ENCODE measurements at places on chromosomes 5 and 9.

DNA sequence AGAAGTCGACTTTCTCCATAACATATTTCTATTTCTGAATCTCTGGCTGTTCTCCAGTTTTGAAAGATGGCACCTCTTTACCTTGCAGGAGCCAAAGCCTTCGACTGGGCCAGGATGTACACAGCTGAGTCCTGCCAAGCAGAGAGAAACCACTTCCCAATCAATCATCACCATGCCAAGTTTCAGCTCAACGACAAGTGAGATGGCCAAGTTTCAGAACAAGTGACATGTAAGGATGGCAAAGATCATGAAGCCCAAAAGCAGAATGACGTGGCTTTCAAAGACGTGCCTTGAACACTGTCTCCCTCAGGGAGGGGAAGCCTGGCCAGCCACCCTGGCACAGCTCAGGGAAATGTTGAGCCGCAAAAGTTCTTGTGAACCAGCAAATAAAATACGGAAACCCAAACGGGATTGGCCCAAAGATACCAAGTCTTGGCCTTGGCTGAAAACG lies 17.7 kb downstream of the STK10 start:
- DNase-seq, result no peak

DNA sequence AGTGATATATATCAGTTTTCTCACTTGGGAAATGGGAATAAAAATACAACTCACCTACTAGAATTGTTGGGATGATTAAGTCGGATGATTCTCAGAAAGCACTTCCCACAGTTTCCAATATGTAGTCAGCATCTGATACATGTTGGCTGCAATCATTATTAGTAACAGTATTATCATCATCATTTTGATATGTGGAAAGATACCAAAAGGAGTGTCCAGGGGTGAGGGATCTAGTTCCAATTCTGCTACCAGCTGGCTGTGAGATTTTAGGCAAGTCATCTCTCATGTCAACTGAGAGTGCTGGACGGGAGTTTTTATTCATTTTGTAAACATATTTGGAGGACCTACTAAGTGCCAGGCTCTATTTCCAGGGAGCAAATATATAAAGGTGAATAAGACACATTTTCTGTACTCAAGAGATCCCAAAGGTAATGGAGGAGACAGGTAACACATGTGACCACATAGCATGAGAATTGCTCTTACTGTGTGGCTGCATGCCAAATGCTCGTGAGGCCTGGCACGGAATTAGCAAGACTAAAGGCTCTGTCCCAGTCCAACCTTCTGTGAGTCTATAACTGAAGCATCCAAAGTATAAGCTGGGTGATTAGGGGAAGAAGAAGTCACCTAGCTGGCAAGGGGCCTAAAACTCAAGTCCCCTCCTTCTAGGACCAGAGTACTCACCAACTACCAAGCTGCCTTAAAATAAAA lies 83.0 kb downstream of the GRIA1 start:
- DNase-seq, result no peak

DNA sequence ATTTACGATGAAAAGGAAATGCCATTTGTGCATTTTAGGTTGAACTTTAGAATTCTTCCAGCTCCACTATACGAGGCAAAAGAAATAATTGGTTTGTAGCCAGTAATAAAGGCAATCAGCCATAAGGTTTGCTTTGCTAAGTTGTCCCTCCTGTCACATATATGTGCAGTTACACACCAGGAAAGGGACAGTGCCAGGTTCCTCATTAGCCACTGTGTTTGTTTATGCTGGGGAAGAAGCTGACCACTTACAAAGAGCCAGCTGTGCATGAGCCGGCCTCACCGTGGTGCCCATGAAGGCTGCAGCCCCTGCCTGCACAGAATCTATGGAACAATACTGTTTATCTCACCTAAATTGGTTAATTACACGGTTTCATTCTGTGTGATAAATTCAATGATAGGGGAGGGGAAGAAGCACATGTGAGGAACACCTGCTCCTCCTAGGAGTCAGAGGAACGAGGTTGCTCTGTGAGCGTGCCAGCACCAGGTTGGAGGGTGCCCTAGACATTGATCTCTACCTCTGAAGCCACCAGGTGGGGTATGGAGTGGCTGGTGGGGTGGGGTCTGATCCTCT lies 173.8 kb upstream of the DAP start:
- DNase-seq, result no peak

DNA sequence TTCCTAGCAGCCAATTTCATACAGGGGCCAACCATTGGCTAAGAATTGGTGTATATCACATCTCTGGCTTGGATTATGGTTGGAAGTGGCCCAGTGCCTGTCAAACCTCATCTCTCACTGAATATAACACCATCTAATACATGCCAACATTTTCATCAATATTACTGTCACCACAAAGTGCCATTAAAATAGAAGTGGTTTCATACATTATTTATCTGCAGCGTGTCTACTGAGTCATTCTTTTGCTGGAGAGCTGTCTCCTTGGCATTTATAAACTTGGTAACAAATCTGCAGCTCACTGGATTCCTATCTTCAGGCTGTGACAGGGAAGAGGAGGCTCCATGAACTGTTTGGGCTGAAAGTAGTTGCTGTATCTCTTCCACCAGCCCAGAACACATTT lies 70.9 kb downstream of the PTTG1 start:
- no peak for DNase-seq

DNA sequence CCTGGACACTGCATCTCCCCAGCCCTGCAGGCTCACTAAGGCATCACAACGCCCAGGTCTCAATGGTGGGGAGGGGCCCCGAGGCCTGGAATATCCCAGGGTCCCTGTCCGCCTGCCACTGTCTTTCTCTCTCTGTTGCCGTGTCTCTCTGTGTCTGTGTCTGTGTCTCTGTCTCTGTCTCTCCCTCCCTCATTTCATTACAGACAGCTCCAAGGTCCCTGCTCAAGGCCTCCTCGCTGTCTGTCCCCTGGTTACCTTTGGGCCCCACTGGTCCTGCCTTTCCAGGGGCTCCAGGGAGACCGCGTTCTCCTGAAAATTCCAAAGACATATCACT lies 3.2 kb downstream of the FCN1 start:
- no peak for DNase-seq

DNA sequence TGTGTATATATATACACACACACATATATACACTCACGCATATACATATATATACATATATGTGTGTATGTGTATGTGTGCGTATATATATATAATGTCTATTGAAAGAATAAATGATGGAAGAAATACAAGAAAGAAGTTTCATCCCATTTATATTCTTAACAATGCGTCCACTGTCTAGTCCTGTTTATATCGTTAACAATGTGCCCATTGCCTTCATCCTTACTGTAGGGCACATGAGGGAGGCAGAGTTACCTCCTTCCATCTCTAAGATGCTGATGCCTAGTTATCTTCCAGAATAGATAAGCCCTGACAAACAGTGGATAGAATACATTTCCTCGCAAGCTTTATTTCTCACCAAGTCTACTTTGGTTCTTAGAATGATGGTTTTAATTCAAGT lies 389.8 kb upstream of the SEMA6A start:
- DNase-seq, result no peak

GRCh38 chr5:179779826-179780225 lies 14.0 kb upstream of the LTC4S start:
- no peak for DNase-seq

DNA sequence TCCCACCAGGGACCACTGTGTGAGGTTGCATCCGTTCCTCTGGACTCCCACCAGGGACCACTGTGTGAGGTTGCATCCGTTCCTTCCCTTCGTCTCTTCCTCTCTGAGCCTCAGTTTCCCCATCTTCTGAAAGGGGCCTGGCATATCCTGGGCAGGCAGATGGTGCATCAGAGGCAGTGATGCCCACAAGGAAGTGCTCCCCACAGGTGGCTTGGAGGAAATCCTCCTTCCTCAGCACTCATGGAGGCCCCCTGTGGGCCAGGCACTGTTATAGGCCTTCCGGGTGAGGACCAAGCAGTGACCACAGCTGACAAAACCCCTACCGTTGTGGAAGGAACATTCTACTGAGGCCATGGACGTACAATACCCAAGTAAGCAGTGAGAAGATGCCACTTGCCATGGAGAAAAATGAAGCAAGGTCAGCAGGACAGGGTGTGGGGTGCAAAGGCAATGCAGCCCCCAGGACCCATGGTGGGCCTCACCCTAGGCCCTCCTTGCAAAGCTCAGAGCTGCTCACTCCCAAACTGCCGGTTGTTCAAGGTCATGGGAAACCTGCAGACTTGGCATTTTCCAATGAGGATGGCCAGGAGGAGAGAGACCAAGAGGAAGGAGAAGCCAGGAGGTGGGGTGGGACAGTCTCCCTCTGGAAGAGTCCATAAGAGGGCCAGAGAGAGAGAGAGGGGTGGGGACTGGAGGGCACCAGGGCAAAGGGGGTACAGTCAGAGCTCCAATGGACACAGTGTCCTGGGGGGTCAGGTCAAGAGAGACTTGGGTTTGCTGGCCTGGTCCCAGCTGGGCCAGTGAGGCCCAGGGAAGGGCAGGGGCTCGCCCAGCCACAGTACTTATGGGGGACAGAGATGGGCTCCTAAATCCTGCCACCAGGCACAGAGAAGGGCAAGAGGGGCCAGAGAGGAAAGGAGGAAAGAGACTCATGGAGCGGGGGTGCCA lies 51.1 kb downstream of the C9orf50 start:
- DNase-seq, result no peak

DNA sequence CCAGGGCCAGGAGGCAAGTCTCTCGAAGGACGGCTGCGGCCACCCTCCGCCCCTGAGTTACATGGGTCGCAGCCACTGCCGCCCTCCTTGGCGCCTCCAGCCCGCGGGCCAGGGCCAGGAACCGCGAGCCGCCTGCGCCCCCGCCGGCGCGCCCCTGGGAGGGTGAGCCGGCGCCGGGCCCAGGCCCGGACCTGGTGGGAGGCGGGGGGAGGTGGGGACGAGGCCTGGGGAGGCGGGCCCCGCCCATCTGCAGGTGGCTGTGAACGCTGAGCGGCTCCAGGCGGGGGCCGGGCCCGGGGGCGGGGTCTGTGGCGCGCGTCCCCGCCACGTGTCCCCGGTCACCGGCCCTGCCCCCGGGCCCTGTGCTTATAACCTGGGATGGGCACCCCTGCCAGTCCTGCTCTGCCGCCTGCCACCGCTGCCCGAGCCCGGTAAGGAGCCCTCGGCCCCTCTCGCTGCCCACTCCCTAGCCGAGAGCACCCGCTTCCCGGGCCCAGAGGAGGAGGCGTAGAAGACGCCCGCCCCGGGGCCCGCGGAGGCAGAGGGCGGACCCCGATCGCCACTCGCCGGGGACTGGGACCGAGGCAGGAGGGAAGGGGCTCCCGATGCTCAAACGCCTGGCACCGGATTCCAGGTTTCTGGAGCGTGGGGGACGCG lies at the start of gene ASS1:
TSS of gene ASS1 (plus strand) at position 397 of the 657 bp plus-strand sequence. CDS start 7,268 bp downstream, outside the sequence.
- DNase-seq, result peak; percentile 80

DNA sequence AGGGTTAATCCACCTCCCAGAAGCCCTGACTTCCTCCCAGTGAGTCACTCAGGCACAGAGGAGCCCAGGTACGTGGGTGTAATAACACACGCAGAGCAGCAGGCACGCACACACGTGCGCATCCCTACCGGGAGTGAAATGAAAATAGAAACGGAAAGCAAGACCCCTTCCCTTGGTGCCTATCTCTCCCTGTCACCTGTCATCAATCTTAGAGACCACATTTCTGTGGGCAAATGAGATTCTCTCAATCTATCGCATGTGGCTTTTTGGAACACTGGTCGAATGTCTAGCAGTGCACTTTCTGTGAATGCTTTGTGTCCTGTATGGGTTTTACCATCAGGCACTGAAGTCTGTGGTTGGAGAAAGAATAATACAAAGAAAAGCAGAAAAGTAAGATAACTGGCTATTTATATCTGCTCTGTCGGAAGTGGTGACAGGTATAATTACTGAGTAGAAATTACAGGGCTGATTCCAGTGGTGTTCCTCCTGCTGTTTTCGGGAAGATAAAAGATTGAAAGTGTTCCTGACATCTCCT lies 137.7 kb upstream of the GRIA1 start:
- peak; percentile 89 for DNase-seq

- no peak for DNase-seq
These were observed 15.2 kb upstream of the PHYKPL start for GRCh38 chr5:178247481-178248456.

DNA sequence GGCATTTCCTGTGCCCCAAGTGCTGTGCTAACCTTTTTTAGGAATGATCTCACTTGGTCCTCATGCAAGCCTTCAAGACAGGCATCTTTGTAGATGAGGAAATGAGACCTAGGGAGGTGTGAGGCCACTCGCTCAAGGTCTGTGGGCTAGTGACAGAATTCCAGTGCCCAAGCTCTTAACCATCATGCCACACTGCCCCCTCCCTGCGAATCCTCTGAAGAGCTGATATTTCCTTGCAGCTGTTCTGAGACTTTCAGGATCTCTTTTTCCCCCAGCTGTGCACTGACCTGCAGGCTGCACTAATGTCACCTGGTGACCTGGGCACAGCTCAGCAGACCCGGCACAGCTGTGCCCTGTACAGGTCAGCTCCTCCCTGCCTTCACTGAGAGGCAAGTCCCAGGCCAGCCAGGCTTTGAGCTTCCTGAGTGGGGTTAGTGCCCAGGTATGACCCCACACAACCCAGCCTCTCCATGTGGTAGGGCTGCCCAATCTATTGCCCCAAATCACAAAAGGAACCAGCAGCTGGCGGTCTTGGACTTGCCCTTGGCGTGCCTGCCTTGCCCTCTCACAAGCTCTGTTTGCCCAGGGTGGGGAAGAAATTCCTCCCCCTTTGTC lies 32.7 kb downstream of the MORN5 start:
- no peak for DNase-seq

GRCh38 chr5:133727636-133728035 lies 115.3 kb upstream of the FSTL4 start:
- no peak for DNase-seq

- DNase-seq, result no peak
These were observed 82.9 kb downstream of the CDO1 start for GRCh38 chr5:115733607-115734006.

GRCh38 chr5:108786806-108787483 lies 39.2 kb downstream of the FER start:
- DNase-seq, result no peak

- DNase-seq, result no peak
These were observed 944.5 kb upstream of the CTNND2 start for GRCh38 chr5:12848709-12849108.

DNA sequence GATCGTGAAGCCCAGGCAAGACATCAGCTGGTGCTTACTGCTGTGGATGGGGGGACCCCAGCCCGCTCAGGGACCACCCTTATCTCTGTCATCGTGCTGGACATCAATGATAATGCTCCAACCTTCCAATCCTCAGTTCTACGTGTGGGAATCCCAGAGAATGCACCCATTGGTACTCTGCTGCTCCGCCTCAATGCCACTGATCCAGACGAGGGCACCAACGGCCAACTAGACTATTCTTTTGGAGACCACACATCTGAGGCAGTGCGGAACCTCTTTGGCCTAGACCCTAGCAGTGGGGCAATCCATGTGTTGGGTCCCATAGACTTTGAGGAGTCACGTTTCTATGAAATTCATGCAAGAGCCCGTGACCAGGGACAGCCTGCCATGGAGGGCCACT lies 960 bp downstream of the PCDHGC5 start:
- DNase-seq, result no peak

- no peak for DNase-seq
These were observed 15.6 kb downstream of the FKBP15 start for GRCh38 chr9:113205432-113205831.

Measured in RWPE1 (cell line).